ENCODE measurements at places on chromosomes 2 and 18.

DNA sequence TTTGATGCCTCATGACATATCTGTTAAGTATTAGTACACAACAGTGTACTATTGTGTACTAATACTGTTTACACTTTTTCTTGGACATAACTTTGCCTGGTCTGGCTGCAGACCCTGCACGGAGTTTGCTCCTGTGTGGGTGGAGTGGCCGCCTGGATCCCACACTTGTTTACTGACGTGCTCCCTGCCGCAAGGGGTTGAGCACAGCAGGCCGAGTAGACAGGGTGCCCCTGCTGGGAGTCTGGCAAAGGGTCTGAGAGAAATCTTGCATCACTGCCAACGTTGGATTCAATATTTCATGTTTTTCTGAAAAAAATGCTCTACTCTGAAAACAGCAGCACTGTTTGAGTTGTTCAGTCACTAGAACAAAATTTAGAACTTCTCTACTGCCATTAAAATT is 59.0 kb downstream of the PDK1 start:
- no peak for DNase-seq

- DNase-seq: no peak
Measured at GRCh38 chr2:48250943-48251342, 279.0 kb upstream of the STON1 start.

- peak; percentile 7 for DNase-seq
Measured at GRCh38 chr18:2394684-2395083, 176.6 kb downstream of the METTL4 start.

DNA sequence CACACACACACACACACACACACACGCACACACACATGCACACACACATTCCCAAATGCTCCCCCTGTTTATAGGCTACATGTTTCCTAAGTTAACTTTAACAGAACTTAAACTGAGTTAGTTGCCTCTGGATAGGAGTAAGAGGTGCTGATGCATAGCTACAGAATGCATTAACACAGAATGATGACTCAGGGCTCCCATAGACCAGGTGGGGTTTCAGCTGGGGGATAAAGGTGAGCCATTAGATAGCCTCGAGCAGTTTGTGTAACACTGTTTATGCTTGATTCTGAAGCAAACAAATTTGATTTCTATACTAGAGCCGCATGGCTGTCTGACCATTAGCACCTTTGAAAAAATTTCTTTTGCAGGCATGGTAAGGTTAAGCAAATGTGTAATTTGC is 741.0 kb downstream of the PLCL1 start:
- DNase-seq: no peak

DNA sequence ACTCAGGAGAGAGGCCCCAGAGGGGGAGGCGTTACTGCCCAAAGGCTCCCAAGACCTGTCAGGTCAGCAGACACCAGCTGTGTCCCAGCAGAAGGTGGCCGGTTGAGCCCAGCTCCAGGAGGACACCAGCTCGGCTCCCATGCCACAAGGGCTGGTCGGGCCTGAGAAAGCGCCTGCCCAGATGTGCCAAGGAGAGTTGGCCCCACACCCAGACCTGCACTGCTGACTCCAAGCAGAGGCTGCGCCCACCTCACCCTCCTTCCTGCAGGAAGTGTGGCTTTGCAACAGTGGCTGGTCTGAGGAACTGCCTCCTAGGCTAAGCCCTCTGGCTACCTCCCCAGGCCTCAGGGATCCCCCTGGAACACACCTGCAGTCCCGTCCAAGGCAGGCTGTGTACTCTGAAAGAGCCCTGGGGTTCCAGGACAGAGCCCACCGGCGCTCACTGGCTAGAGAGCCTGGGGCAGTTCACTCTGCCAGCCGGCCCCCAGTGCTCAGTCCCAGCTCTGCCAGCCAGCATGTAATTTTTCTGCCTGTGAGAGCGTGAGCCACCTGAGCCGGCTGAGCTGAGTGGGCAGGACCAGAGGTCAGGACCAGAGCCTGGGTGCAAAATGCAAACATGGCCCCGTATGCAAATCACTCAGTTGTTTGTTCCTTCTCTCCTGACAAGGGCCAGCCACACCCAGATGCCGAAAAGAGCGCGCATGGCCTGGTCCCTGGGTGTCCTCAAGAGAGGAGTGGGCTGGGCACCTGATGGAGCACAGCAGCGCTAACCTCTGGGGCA is 36.9 kb upstream of the PTMA start:
- no peak for DNase-seq

DNA sequence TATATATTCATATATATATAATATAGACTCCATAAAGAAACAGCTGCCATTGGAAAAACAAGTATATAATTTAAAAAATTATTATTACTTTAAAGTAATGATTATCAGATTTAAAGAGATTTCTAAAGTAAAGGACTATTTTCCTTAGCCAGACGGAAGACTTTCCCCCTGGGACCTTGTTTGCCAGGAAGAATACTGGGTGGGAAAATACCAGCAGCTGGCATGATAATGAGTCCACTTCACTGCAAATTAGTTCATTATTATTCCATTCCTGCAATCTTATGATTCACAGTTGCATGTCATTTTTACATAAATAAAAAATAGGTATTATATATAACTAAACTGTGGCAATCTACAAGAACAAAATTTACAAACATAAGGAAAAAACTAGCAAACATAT is 339.8 kb upstream of the CDH7 start:
- DNase-seq: peak; percentile 41

DNA sequence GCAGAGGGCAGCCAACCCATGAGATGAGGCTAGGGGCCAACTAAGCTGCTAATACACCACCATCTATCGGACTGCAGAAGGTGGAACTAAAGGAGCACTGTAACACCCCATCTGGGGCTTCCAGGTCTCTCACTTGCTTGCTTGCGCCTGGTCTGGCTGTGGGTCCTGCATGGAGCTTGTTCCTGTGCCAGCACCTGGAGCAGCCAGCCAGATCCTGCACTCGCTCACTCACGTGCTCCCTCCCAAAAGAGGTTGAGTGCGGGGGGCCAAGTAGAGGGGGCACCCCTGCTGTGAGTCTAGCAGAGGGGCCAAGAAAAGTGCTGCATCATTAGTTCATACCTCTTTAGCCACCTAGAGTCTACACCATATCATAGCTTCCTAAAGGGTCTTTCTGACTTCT is 250.9 kb downstream of the LRRTM4 start:
- DNase-seq: no peak

- no peak for DNase-seq
Measured at GRCh38 chr2:151730262-151730975, 3.9 kb downstream of the NEB start.

DNA sequence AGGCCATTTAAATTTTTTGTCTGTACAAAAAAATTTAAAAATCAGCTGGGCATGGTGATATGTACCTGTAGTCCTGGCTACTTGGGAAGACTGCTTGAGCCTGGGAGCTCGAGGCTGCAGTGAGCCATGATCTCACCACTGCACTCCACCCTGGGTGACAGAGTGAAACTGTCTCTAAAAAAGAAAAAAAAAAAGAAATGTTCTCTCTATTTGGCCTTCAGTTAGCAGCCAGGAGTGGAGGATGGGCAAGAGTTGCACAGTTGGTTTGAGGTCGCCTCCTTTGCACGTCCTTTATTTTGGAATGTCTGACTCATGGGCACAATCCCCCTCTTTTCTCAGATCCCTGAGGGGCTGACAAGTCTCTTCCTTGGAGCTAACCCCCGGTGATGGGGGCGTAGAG is 26.3 kb downstream of the ITM2C start:
- DNase-seq: no peak

- DNase-seq: no peak
Measured at GRCh38 chr18:6001867-6002266, 106.5 kb upstream of the TMEM200C start.

- DNase-seq: no peak
Measured at GRCh38 chr2:232341739-232342126, 36.8 kb upstream of the ALPP start.

GRCh38 chr2:62501794-62502500 is 4.0 kb downstream of the TMEM17 start:
- no peak for DNase-seq

GRCh38 chr18:47717257-47717656 is 213.2 kb downstream of the SMAD2 start:
- no peak for DNase-seq

- DNase-seq: no peak
Measured at GRCh38 chr2:70104231-70105111, 17.2 kb downstream of the PCBP1 start.

DNA sequence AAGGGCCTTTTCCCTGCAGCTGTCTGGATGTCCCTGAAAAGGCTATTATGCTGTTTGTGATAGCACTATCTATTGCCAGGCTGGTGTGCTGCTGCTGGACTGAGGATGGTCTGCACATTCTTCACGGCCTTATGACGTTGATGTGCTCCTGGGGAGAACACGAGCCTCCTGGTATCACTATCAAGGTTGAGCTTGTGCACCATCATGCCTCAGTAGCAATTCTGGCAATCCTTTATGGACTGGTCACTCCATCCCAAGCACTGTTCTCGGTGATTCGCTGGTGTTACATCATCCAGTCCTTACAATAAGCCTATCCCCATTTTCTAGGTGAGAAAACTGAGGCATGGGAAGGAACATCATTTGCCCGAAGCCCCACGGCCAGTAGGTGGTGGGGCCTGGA is 18.2 kb upstream of the CCBE1 start:
- no peak for DNase-seq

DNA sequence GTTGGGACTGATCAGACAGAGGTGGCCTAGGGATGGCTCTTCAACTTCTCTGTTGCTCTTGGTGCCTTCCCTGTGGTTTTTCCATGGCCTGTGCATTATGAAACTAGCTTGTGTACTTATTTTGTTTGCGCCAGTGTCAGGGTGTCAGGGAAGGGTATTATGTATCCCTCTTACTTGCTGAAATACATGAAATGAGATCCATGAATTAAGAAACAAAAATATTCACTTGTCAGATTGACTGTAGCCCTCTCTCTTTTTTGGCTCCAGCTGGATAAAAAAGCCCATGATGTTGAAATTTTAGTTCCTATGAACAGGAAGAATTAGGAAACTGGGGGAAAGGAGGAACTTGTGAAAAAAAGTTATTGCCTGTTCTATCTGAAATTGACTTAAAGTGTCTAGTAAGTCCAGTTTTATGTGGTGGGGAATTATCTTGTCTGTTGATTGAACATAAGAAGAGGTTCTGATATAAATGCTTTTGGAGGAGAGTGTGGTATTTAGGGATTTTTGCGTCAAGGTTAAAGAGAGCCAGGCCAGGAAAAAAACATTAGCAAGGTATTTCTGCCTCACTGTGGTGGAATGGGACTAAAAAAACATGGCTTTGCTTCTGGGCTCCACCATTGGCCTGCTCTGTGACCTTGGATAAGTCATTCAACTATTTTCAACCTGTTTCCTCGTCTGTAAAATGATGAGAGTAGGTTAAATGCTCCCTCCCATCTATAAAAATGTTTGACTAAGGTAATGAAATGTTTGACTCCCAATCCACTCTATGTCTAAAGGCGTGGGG is 12.0 kb downstream of the UGP2 start:
- DNase-seq: no peak

- no peak for DNase-seq
Measured at GRCh38 chr2:53778536-53779162, 8.1 kb downstream of the ASB3 start.

DNA sequence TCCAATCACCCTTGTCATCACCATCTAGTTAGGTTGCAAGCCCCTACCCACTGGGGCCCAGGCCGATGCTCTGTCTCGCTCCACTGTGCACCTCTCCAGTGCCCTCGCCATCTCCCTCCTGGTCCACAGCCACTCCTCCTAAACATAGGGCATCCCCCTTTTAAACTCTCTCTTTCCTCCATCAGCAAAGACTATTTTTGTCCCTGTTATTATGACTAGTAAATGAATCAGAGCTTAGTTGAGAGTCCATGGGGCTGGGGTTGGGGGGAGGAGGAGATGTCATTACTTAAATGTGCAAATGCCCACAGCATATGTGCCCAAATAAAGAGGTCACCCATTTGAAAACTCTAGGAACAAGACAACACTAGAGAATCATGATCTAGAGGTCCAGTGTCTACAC is 167.4 kb downstream of the TRABD2A start:
- no peak for DNase-seq
